ENCODE measurements at places on chromosomes 5 and 9. TPM values are rescaled to one million over a fixed set of nuclear protein-coding genes. Genes with fewer than 3 reads are reported as not detected.

- DNase-seq, result no peak
Observed at GRCh38 chr9:136520053-136520540, 25.8 kb downstream of the NOTCH1 start.

The LHX3 gene
- total RNA-seq, result not detected

- no peak for DNase-seq
Observed at GRCh38 chr5:158968150-158968549, 131.6 kb downstream of the EBF1 start.

The ZNF883 gene
- 2.5 TPM for total RNA-seq

The CDC20B gene
- not detected for total RNA-seq

The FER gene
- total RNA-seq, result 37.6 TPM

The IFNK gene
- total RNA-seq, result not detected

The SLC27A6 gene
- total RNA-seq, result not detected

The TRIM23 gene
- total RNA-seq, result 13.4 TPM

GRCh38 chr5:112669328-112669963 is 68.2 kb upstream of the APC start:
- no peak for DNase-seq

The RABEPK gene
- 19.8 TPM for total RNA-seq

DNA sequence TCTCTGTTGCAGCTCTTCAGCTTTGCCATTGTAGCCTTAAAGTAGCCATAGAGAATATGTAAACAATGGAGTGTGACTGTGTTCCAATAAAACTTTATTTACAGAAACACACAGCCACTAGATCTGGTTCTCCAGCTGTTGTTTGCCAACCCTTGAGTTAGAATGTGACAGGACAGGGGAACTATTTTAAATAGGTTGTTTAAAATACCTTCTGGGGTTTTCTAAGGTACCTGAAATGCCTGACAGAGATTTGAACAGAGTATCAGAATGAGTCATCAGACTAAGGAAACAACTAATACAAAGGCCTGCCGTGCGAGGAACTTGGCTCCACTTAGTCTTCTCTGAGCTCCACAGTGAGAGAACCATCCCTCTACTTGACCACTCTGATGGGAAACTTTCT is 85.4 kb downstream of the HSD17B4 start:
- no peak for DNase-seq

The TMEM215 gene
- not detected for total RNA-seq

- no peak for DNase-seq
Observed at GRCh38 chr9:131236761-131237160, 39.5 kb downstream of the FAM78A start.

The PLGRKT gene
- total RNA-seq, result 19.5 TPM

- no peak for DNase-seq
Observed at GRCh38 chr9:14893280-14893679, 16.9 kb downstream of the FREM1 start.

The ACTBL2 gene
- total RNA-seq, result not detected

- DNase-seq, result no peak
Observed at GRCh38 chr9:73023025-73023541, 70.2 kb upstream of the ALDH1A1 start.

DNA sequence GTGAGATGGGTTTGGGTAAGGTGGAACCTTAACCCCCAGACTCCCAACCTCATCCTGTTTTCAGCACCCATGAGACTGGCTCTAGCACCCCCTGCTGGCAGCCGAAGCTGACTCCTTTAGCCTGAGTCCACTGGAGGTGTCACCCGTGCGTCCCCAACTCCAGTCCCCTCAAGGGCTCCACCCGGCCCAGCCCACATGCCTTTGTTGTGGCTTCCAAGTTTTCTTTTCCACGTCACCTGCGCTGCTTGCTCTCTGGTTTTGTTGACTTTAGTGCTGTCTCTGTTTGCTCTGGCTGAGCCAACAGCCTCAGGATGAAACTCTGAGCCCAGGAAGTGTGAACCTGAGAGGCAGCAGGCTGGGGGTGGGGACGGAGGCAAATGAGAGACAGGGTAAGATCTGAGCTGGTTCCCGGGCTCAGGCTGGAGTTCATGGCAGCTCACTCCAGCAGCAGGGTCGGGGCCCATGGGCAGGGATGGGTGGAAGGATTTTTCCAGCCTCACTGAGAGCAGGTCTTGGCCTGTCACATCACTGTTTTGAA is 13.2 kb upstream of the AQP7 start:
- no peak for DNase-seq

- no peak for DNase-seq
Observed at GRCh38 chr9:77449240-77450084, 198.7 kb downstream of the GNA14 start.

DNA sequence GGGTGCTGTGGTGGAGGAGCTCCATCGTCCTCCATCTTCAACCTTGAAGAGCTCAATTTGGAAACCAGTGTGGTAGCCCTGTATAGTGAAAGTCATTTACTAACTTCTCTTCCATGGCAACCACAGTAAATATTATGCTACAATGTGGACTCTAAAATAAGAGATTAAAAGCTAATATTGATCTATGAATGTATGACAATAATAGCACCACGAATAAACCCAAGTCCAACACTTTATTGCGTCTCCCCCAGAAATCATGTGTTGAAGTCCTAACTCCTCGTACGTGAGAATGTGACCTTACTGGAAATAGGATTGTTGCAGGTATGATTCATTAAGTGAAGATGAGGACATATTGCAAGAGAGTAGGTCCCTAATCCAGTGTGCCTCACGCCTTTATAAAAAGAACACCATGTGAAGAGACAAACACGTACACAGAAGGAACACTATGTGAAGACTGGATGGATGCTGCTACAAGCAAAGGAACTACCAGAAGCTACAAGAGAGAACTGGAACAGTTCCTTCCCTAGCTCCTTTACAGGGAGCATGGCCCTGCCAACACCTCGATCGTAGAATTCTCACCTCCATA is 276.2 kb downstream of the PDE4D start:
- no peak for DNase-seq

- no peak for DNase-seq
Observed at GRCh38 chr5:80763873-80764647, 109.3 kb upstream of the DHFR start.

DNA sequence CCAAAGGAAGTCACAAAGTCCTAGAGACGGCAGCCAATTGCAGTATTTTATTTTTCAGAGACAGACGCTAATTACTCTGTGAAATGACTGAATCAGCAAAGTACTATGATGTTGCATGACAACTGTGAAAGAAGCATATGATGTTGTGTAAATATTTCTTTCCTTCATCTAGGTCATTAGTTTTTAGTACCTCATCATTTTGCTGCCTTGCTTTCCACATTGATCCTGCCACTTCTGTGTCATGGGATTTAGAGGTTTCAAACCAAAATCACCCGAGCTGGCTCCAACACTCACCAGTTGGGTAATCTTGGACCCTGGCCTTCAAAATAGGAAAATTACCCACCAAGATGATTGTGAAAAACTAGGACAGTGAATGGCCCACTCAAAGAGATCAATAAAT is 585.2 kb downstream of the ACTL7B start:
- DNase-seq, result no peak

DNA sequence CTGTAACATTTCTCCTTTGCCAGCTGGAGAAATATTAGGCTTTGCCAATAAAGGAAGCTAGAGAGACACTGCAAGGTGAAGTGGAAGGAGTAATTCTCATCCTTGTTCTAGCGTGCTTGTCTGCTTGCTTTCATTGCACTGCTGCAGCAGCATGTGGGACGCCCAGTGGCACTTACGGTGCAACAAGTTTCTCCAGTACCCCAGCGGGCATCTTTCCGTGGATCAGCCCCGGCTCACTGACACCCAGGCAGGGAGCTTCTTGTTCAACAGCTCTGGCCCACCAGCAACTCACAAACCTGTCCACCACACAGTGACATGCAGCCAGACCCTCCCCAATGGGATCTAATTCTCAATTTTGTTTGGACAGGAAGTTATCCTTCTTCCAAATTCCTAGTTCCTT is 233.2 kb downstream of the GLIS3 start:
- DNase-seq, result no peak

DNA sequence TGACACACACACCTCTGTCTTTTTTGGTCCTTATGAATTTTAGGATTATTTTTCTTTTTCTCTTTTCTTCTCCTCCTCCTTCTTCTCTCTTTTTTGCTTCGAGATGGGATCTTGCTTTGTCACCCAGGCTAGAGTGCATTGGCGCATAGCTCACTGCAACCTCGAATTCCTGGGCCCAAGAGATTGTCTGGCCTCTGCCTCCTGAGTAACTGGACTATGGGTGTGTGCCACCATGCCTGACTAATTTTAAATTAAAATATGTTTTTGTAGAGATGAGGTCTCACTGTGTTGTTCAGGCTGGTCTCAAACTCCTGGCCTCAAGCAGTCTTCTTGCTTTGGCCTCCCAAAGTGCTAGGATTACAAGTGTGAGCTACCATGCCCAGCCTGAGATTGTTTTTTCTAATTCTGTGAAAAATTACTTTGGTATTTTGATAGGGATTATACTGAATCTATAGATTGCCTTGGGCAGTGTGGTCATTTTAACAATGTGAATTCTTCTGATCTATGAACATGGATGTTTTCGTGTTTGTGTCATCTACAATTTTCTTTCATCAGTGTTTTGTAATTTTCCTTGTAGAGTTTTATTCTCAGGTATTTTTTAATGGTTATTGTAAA is 7.7 kb downstream of the AHRR start:
- peak; percentile 6 for DNase-seq

DNA sequence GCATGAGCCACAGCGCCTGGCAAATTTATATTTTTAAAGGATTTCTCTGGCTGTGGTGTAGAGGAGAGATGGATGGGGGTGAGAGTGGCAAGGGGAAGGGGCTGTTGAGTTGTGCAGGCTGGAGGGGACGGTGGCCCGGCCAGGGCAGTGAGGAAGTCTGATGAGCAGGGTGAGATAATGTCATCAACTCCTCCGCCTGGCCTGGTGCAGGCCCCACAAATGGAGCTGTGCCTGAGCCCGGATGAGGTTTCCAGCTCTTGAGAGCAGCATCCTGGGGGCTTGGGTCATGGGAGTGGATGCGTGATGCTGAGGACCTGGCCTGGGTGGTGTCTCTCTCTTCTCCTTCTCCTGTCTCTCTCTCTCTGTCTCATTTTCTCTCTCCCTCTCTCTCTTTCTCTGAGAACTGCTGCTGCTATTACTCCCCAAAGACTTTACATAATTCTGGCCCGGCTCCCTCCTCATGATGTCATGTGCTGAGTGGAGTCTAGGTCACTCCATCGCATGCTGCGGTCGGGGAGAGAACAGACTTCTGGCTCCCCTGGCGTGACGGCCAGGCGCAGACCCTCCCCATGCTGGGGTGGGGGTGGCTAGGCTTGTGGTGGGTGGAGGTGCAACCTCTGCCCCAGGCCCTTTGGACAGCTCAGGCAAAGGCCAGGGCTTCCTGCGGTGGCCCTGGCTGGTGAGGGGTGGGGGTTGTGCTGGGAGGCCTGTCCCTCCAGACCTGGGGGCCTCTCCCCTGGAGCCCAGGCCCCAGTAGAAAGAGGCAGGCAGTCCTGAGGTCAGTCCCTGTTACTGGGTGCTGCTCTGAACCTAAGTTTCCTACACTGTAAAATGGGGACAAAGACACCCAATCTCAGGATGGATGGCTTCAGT is 26.4 kb downstream of the FGF18 start:
- no peak for DNase-seq

DNA sequence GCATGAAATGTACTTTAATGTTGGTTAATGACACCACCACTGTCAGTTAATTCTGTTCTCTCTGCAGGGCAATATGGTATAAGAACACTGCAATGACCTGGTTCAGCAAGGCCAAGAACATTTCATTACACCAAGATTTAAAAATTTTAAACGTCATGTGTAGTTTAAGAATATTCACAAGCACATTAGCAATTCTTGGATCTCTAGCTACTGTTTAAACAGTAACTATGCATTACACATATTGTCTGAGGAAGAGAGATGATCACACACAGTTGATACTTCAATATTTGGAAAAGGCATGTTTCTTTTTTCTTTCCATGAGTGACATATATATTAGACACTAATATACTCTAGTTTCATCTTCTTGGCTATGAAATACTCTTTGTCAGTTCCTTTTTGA is 143.0 kb downstream of the ADAMTS12 start:
- DNase-seq, result no peak

DNA sequence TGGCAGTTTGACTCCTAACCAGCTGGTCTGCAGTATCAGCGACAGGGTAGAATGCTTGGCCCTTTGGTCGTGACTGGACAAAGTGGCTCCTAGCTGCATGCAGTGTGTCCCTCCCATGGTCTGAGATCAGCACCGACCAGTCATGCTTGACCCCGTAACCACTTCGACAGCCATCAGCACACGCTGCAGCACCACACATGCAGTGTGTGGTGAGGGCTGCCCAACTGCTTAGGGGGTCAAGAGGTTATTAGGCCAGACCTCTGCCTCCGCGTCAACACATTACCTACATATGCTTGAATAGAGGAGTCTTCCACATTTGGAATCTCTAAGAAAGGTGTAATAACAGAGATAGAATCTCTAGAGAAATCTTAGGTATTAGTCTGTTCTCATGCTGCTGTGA is 139.1 kb downstream of the FSTL4 start:
- peak; percentile 60 for DNase-seq

DNA sequence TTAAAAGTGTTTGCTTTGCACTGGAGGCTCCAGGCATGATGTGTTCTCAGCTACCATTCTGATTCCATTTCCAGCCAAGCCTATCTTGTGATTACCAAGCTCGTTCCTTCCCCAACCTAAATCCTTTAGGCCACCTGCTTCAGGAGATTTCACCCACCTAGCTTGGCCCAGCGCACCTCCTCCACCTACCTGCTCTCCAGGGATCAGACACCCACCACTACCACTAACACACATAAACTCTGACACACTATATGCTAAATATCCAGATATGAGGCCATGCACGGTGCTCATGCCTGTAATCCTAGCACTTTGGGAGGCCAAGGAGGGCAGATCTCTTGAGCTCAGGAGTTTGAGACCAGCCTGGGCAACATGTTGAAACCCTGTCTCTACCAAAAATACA is 2.4 kb downstream of the MYORG start:
- DNase-seq, result no peak

The ERAP2 gene
- 10.7 TPM for total RNA-seq

The SHOC1 gene
- total RNA-seq, result not detected
